ENCODE measurements at places on chromosomes 6 and 20.

- DNase-seq = no peak
Observed at GRCh38 chr20:38426006-38426897, 8.9 kb downstream of the SNHG17 start.

- DNase-seq = no peak
Observed at GRCh38 chr20:14721926-14722452, 384.6 kb upstream of the FLRT3 start.

DNA sequence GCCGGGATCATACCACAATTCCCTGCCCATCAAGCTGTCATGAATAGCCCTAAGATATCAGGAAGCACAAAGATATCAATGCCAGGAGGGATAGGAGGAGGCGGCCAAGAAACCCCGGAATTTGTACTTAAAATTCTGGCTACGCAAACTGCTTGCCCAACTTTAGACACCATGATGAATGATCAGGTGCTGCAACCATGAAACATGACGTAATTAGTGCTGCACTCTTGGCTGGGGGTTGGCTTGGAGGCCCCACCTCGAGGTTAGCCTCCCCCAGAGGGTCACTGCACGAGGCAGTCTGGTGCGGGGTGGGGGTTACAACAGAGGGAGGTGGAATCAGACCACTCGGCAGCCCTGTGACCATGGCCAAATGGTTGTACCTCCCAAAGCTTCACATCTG lies 8.9 kb downstream of the SIRPA start:
- no peak for DNase-seq

DNA sequence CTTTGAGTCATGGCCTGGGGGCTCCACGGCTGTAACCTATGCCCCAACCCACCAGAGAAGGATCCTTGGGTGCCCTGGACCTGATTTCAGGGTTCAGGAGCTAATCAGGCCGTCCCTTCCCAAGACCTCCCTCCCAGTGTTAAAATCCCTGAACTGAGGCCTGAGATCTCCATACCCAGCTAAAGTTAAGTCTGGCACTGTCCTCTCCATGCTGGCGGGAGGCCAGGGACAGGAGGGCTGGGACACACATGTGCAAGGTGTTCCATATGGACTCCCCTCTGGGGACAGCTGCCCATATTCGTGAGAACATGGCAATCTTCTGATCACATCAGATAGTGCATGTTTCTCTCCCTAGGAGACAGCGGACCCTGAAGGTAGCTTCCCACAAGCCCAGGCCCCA lies 11.5 kb upstream of the TREML4 start:
- no peak for DNase-seq

DNA sequence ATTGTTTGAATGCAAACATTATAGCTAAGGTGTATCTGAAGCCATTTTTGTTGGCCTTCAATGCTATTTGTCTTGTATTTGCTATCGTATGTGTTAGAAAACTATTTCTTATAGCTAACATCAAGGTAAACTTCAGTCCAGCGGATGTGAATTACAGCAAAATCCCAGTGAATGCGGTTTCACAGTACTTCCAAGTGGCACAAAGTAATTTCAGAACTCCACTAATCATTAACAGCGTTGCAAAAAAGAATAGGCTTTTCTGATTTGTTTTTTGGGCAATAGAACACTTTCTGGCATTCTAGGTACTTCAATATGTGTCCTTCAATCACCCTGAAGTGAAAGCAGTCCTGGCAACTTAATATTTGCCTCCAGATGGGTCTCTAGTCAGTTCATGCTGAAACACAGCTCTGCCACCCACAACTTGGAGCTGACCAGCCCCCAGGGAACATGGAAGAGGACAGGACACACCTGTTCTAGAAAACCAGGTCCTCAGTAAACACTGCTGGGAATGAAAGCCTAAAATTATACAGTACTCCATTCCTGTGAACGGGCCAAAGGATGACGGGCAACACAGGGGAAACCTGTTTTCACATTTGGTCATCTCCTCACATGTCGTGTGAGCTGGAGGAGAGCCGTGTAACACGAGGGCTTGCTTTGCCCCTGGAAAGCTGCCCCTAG lies 9.7 kb upstream of the MRPS10 start:
- no peak for DNase-seq

DNA sequence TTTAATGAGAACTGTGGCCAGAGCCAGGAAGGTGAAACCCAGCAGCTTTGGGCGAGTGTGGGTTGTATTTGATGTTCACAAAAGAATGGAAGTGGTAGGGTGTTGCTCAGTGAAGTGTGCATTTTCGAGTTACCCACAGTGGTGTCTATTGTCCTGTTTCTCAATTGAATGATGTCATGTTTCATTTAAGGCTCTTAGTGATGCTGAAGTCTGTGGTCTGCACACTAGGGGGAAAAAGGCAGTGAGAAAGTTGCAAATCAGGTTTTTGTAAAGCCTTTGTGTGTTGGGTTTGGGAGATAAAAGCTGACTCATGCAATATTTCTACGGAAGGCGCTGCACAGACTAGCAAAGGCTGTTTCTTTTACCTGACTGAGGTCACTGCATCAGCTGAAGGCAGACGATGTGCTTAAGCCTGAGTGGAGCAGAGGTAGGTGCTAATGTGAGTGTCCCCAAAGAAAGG lies 121.1 kb downstream of the PLEKHG1 start:
- no peak for DNase-seq

GRCh38 chr20:45842169-45842812 lies 8.7 kb downstream of the SNX21 start:
- no peak for DNase-seq

DNA sequence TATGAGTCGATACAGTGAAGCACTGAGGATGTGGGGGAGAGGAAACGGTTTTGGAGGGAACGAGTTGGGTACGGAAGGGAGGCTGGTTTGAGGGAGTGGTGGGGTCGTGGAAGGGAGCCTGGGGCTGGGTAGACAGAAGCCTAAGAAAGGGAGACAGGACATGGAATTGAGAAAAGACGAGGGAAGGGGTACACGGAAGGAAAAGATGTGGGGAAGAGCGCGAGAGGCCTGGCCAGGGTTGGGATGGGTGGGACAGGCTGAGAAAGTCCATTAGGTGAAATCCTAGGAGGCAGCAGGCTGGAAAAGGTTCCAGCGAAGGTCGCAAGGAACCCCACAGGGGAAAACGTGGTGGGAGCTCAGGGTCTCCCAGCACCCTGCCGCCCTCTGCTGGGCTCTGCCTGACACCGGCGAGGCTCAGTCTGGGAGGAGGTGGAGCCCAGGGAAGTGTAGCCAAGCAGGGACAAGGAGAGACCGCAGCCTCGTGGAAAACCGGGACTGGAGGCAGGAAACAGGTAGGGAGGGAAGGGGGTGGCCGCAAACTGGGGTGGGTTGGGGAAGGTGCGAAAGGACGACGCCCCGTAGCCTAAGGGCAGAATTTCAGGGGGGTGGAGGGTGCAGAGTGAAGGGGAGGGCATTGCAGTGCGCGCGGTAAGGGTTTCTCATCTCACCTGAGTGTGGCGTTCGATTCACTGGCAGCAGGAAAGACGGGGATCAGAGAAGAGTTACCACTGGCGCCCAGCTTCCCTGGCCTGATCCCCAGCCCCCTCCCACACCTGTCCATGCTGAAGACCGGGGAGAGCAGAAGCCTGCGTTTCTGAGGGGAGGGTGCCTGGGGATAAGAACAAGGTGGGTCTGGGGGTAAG lies 4.3 kb downstream of the GABBR1 start:
- no peak for DNase-seq

- no peak for DNase-seq
Observed at GRCh38 chr20:38926934-38927616, 858 bp downstream of the FAM83D start.

GRCh38 chr6:106286746-106287145 lies 38.8 kb downstream of the ATG5 start:
- no peak for DNase-seq

- no peak for DNase-seq
Observed at GRCh38 chr20:8352486-8352885, 220.4 kb downstream of the PLCB1 start.

DNA sequence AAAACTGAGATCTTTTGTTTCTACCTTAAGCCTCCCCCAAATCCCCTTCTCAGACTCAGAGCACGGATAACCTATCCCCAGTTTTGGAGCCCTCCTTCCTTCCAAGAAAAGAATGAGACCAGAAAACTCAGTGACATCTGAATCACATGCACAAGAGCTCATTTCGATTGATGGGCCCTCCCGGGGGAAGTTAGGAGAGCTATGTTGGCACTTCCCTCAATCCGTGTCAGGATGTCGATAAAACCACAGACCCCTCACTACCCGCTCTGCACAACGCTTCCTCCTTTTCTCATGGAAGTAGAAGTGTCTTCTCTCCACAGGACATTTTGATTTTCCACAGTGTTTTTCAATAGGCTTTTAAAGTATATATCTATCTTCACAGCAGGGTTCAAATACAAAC lies 332.4 kb downstream of the HACE1 start:
- DNase-seq = no peak

- no peak for DNase-seq
Observed at GRCh38 chr6:168649209-168649608, 208.2 kb downstream of the SMOC2 start.

DNA sequence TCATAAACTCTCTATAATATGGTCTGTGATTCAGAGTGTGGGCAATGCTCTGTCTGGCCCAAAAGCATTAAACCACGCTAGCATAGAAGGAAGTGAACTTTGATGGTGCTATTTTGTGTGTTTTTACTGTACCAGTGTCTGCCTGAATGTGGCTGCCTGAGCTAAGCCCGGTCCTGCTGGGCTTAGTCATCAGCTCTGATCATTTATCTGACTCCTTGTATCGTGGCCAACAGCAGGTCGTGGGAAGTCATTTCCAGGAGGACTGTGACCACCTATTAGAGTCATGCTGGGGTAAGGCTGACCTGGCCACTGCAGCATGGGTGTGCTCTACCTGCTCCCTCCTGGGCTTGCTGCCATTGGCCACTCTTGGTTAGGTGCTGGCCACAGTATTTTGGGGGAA lies 239.1 kb upstream of the CEP162 start:
- DNase-seq = no peak

GRCh38 chr6:104003803-104004516 lies 855.8 kb downstream of the HACE1 start:
- no peak for DNase-seq

DNA sequence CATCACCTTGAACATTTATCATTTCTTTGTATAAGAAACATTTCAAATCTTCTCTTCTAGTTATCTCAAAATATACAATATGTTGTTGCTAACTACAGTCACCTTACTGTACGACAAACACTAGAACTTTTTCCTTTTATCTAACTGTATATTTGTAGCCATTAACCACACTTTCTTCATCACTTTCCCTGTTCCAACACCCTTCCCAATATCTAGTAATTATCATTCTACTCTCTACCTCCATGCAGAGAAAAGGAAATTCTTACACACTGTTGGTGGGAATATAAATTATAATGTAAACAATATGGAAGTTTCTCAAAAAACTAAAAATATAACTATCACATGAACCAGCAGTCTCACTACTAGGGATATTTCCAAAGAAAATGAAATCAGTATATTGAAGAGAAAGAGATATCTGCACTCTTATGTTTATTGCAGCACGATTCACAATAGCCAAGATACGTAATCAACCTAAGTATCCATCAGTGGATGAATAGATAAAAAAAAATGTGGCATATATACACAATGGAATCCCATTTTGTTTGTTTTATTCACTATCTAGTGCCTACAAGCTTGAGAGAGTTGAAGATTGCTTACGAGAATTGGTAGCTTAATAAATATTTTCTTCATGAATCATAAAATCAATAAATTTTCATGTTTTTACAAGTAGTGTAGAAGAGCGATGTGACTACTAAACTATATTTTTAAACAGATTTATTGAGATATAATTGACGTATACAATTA lies 2.4 kb downstream of the RHAG start:
- DNase-seq = no peak

- DNase-seq = no peak
Observed at GRCh38 chr6:10149603-10150002, 265.3 kb downstream of the TFAP2A start.

- no peak for DNase-seq
Observed at GRCh38 chr6:161091972-161092701, 100.6 kb downstream of the MAP3K4 start.

- DNase-seq = no peak
Observed at GRCh38 chr6:21767891-21768648, 174.5 kb downstream of the SOX4 start.

- no peak for DNase-seq
Observed at GRCh38 chr20:47146686-47147085, 209.8 kb downstream of the ZMYND8 start.

GRCh38 chr20:62272200-62272599 lies 30.6 kb upstream of the ADRM1 start:
- no peak for DNase-seq

- DNase-seq = no peak
Observed at GRCh38 chr20:45058168-45058850, 42.6 kb downstream of the KCNS1 start.

DNA sequence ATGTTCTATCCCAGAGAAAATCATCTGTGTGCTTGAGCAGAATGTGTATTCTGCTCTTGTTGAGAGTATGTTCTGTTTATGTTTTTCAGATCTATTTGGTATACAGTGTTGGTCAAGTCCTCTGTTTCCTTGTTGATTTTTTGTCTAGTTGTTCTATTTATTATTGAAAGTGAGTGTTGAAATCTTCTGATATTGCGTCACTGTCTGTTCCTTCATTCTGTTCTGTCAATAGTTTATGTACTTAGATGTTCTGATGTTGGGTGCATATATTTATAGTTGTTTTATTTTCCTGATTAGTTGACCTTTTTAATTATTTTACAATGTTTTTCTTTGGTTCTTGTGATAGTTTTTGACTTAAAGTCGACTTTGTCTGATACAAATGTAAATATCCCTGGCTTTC lies 458.7 kb upstream of the HSF2 start:
- no peak for DNase-seq

GRCh38 chr6:9496837-9497236 lies 918.0 kb downstream of the TFAP2A start:
- no peak for DNase-seq

DNA sequence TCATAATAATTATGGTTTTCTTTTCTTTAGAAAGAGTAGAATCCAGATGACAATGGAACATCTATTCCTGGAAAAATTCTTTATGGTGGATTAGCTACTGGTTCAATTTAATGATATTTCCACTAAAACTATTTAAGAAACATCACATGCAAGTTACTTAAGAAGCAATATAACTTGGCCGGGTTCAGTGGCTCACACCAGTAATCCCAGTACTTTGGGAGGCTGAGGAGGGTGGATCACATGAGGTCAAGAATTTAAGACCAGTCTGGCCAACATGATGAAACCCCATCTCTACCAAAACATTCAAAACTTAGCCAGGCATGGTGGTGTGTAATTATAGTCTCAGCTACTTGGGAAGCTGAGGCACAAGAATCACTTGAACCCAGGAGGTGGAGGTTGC lies 65.9 kb upstream of the SMLR1 start:
- no peak for DNase-seq

GRCh38 chr6:169286961-169287360 lies 33.3 kb upstream of the THBS2 start:
- no peak for DNase-seq

GRCh38 chr6:142531727-142532126 lies 229.9 kb downstream of the ADGRG6 start:
- no peak for DNase-seq

Measured in stimulated activated CD8-positive, alpha-beta memory T cell treated with anti-CD3 and anti-CD28 coated beads, Interleukin-4, amount 100 ng/mL, for 1 hour (primary cell).